ENCODE measurements at places on chromosomes 1 and 21. TPM values are rescaled to one million over a fixed set of nuclear protein-coding genes. Genes with fewer than 3 reads are reported as not detected.

DNA sequence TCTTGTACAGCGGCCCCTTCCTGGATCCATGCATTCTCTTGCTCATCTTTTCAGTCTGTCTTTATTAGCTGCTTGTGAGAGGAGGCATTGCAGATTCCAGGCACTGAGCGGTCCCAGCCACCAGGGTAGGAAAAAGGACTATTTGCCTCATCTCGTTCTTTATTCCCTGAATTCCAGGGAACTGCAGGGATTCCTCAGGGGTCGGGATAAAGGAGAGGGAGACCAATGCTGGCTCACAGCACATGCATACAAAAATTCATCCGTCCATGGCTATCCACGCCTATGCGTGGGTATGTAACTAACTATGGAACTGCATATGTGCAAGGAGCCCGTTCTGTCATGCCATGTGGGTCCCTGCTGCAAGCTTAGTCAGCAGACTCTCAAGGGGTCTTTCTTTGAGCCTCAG, 879 bp upstream of the PLPPR5 start:
- no peak for DNase-seq

GRCh38 chr1:7810395-7810794, 26.3 kb downstream of the PER3 start:
- DNase-seq = no peak

GRCh38 chr1:34918977-34919561, 10.4 kb downstream of the DLGAP3 start:
- DNase-seq = no peak

Gene TMPRSS15
- total RNA-seq = not detected

GRCh38 chr1:150620919-150621318, 8.5 kb downstream of the ENSA start:
- no peak for DNase-seq

GRCh38 chr1:77484926-77485325, 197.5 kb downstream of the ZZZ3 start:
- no peak for DNase-seq

- no peak for DNase-seq
Measured at GRCh38 chr1:208598021-208598420, 353.8 kb upstream of the PLXNA2 start.

Gene OR2M3
- total RNA-seq = not detected

- DNase-seq = no peak
Measured at GRCh38 chr21:25464275-25464674, 143.0 kb downstream of the MRPL39 start.

DNA sequence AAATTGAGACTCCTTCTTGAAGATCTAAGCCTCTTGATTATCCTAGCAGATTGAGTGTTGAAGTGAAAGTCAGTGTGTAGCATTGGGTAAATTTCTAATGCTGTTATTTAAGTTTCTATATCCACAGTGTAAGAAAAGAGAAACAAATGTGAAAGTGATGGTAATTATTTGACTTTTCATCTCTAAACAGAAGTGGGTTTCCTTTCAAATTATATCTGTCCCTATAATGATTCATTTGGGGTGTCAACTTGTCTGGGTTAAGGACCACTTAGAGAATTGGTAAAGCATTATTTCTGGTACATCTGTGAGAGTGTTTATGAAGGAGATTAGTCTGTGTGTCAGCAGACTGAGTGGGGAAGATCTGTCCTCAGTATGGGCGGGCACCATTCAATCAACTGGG, 133.0 kb upstream of the HMCN1 start:
- no peak for DNase-seq

GRCh38 chr1:53593758-53594380, 134.7 kb downstream of the DMRTB1 start:
- peak; percentile 53 for DNase-seq

DNA sequence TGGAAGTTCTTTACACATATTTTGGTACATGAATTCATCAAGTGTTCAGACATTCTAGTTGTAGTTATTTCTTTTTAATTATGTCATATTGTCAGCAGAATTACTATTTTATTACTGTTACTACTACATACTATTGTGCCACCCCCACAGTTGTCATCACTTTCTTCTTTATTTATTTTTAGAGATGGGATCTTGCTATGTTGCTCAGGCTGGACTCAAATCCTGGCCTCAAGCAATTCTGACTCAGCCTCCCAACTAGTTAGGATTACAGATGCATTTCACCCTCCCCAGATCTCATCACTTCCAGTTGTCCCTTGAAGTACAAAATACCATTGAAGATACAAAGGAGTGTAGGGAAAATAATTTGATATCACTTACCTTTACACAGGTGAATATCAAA, 258.0 kb downstream of the KCTD3 start:
- DNase-seq = no peak

Gene HAO2
- not detected for total RNA-seq

DNA sequence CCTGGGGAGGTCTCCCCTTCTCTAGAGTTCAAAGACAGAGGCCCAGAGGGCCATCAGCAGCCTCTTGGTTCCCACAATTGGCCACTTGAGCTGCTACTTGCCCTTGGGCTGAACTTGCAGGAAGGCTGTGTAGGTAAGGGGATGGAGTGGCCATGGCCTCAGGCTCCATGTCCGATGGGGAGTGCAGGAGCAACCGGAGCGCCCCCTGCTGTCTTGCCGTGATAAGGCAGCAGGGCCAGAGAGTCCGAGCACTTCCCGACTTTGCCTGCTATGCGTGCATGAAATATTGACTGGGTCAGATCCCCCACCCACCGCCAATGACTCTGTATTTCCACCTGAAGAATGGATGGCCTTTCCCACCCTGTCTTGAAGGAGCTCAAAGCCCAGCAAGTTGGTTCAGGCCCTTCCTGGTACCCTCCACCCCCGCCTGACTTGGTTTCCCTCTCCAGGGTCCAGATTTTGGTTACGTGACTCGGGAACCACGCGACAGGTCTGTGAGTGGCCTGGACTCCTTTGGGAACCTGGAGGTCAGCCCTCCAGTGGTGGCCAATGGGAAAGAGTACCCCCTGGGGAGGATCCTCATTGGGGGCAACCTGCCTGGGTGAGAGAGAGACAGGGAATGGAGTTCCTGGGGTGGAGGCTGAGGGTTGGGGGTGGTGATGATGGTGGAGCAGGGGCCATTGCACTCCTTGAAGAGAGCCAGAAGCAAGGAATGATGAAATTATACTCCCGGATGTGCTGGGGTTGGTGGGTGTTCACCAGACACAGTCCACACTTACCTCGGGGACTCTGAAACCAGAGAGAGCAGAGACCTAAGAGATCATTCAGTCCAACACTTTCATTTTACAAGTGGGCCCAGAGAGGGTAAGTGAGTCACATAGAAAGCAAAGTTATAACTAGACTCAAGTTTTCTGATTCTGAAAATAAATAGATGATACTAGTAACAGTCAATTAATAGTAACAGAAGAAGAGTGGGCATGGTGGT, 25.6 kb downstream of the PADI3 start:
- DNase-seq = peak; percentile 75

DNA sequence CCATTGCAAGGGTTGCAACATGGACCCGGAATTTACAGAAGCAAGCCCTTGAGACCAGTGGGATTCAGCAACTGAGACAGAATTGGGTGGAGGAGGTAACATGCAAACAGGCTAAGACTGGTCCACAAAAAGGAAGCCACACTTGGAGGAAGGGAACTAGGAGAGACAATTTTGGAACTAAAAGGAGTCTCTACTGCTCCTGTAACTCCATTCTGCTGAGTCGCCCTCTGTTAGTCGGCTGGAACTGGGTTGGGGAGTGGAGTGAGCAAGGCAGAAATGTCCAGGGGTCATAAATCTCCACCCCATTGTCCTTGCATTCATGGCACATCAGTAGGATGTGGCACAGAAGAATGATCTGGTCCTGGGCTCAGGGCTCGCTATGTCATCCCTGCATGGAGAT, 5.1 kb downstream of the LAMB3 start:
- no peak for DNase-seq

GRCh38 chr1:35115459-35116383, 36.5 kb downstream of the ZMYM1 start:
- DNase-seq = no peak

Gene FCRL5
- total RNA-seq = not detected

- no peak for DNase-seq
Measured at GRCh38 chr1:4318720-4319119, 335.7 kb upstream of the AJAP1 start.

DNA sequence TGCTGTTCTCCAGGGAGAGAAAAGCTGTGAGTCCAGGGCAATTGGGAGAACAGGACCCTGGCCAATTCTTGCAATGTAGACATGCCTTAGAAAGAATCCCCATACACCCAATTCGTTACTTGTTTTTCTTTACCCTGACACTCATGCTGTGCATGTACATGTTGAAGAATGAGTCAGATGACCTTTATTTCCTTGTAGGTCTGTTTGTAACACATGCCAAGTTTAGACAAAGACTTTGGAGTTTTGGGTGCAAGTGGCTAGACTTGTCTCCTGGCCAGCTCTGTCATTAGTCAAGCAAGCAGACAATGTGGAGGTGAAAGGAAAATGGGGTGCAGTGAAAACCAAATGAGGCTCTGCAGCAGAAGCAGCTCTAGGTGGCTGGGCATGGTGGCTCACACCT, 38.1 kb downstream of the GNPAT start:
- DNase-seq = no peak

Gene AMY1A
- not detected for total RNA-seq

GRCh38 chr1:240936911-240937668, 325.1 kb upstream of the GREM2 start:
- no peak for DNase-seq

Gene IFNAR2
- 10.8 TPM for total RNA-seq

- DNase-seq = no peak
Measured at GRCh38 chr1:100735244-100735643, 15.7 kb downstream of the VCAM1 start.
